NCI-H774 (cell line): ENCODE measurements at places on chromosomes 6 and 20.

GRCh38 chr6:110777636-110778035 lies 37.6 kb downstream of the CDK19 start:
- no peak for DNase-seq

GRCh38 chr20:63377256-63377941 lies 16.2 kb upstream of the CHRNA4 start:
- DNase-seq = no peak

DNA sequence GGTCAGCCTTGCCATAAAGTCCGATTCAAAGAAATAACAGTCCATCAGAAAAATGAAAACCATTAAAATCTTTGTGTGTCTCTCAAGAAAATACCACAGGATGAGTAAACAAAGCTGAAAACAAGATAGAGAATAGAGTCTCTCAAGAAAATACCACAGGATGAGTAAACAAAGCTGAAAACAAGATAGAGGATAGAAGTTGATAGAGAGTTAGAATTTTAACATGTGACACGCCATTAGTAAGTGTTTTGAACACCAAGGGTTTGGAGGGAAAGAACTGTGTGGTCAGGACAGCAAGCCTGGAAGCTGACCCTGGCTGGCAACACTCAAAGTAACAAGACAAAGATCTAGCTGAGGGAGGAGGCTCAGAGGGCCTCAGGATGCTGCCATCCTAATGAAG lies 43.9 kb upstream of the PRND start:
- DNase-seq = no peak

DNA sequence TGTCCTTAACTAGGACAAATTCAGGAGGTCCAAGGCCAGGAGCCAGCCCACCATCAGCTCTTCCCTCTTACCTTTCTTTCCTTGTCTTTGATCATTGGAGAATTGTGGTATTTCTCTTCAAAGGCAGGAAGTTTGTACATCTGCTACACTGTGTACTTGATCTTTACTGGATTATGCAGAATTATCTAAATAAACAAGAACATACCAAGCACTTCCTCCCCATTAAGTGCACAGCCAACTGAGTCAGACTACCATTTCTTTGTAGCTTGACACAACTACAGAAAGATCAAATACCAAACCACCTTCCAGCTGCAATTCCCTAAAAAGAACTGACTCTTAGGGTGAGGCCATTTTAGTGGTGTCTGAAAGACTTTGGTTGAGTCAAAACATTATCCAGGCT lies 195.1 kb downstream of the HDGFL1 start:
- no peak for DNase-seq

DNA sequence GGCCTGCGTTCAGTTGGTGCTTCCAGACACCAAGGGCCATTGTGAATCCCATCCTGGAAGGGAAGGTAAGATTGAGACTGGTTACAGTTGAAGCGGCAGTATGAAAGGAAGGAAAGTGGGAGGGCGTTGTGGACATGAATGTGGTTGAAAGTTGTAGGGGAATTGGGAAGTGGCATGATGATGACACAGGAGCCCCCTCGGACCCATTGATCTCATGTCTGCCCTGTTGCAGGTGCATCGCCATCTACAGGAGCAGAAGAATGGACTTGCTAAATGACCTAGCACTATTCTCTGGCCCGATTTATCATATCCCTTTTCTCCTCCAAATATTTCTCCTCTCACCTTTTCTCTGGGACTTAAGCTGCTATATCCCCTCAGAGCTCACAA lies 5.5 kb downstream of the HLA-DQA1 start:
- DNase-seq = no peak

GRCh38 chr6:143698759-143699429 lies 21.1 kb downstream of the PHACTR2 start:
- DNase-seq = no peak

GRCh38 chr6:26471970-26472369 lies 14.2 kb downstream of the BTN2A1 start:
- DNase-seq = no peak

DNA sequence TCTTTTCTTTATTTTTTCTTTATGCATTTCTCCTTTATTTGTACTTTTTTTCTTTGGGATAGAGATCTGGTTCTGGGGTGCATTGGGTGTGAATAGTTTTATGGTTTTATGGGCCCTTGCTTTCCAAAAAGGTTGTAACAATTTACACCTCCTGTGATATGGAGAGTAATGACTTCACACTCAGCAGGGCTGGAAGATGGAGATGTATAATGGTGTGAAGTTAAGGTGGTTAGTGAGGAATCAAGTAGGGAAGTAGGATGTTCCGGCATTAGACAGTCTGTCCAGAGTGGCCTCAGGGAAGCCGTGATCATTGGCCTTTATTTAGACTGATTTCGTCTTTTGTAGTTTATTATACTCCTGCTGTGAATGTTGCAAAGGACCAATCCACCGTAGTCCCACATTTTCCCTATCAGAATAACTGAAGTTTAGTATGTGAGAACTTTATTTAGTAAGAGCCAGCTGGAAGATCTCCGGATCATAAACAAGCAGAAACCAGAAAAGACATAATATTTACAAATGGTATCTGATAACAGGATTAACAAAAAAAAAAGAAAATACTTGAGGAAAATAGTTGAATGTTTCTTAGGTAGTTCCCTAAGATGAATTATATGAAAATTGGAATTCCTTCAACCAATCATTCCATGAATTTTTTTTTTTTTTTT lies 255.5 kb downstream of the TBC1D7 start:
- DNase-seq = no peak

GRCh38 chr6:147395158-147395557 lies 113.3 kb upstream of the SAMD5 start:
- no peak for DNase-seq

GRCh38 chr6:127737009-127737486 lies 160.1 kb downstream of the C6orf58 start:
- DNase-seq = peak; percentile 83

- DNase-seq = no peak
These were observed 220.7 kb downstream of the CDC5L start for GRCh38 chr6:44608175-44608574.

DNA sequence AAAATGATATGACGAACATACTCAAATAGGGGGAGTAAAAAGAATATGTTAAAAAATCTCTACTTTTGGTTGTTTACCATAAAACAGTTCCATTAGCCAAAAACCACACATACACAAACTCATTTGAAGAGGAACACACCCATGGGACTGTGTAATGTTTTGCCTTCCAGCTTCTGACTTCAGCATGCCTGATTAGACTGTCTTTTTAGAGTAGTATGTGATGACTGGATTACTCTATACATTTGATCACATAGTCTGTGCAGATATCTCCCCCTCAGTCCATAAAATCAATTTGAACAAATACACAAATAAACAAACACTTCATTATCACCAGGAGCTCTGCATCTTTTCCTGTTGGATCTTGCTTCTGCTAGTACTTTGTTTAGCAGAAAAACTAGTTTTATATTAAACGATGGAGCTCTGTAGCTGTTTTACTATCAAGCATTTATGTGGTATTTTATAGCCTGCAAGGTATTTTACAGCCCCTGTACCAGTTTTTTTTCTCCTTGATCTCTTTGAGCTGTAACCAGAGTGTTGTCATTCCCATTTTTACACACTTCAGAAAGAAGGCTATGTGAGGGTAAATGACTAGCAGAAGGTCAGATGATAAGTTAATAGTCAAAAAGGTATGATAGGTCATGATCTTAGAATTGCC lies 866.5 kb upstream of the MAP3K7 start:
- no peak for DNase-seq

GRCh38 chr20:401682-402495 lies 6.2 kb upstream of the RBCK1 start:
- no peak for DNase-seq

DNA sequence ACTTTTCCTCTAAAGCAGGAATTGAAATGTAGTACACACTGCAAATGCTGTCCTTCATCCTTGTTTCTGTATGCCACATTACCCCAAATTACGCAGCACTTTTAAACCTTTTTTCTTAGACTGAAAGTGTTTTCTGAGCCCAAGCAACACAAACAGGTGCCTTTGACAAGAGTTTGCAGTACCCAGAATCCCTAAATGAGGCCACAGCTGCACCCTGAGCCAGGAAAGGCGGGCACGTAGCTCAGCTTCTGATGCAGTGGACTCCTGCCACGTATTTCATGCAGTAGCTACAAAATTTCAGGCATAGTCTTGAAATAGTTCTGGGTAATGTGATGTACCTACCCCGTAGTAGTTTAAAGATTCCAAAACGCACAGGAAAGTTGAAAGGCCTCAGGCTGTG lies 31.0 kb upstream of the CLDN20 start:
- no peak for DNase-seq

DNA sequence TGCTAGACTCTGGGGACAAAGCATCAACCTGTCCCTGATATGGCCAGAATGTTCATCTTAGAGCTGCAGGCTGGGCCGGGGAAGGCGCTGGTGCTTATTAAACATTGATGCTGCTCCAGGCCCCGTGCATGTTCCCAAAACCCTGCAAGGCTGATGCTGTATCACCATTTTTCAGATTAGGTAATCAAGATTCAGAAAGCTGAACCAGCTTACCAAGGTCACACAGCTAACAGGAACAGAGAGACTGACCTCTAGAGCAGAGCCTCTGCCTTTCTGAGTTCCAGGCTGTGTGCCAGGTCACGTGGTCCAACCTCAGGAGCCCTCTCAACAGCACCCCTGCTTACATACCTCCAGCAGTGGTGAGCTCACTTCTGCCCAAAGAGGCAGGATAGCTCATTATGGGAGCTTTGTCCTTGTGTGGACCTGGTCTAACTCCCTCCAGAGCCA lies 16.1 kb upstream of the VSTM2L start:
- peak; percentile 31 for DNase-seq

DNA sequence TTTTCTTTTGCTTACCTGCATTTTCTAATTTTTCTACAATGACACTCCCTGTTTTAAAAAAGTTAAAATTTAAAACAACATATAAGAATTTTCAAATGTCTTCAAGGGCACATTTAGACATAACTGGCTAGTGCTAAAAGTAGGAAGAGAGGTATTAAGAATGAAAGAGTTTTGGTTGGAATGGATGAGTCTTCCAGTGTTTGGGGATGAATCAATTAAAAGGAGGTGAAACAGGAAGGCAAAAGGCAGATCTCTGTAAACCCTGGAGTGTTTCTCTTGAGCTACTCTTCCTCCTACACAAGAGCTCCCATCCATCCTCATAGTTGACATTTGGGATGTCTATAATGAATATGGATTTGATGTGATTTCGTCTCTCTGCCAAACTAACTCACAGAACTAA lies 238.5 kb upstream of the SUPT3H start:
- DNase-seq = no peak

- DNase-seq = no peak
These were observed 78.4 kb upstream of the MLN start for GRCh38 chr6:33882154-33882553.

DNA sequence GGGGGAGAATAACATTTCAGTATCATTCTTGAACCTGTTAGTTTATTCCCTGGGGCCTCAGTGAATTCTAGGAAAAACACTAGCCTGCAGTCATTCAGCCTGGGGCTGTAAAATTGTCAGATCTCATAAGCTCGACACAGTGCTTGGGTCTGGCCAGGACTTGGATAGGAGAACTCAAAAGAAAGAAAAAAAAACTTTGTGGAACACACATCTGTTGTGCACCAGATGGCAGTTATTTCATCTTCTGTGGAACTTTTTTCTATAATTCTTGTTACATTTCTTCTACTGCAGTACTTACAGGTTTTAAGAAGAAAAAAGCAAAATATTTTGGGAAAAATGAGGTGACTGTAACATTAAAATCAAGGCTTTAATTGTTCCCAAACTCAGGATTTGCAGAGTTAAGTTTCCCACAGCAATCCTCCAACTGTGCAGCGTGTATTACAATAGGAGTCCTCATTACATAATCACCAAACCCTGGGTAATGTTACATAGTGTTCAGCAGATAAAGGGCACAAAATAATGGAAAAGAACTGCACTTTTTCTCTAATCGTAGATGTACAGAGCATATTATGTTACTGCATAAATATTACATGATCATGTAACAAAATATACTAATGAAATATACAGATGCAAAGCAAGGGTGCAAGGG lies 531.1 kb upstream of the CITED2 start:
- DNase-seq = no peak

- DNase-seq = no peak
These were observed 71.6 kb upstream of the NRSN1 start for GRCh38 chr6:24054388-24054787.

GRCh38 chr6:112466373-112467151 lies 119.4 kb downstream of the RFPL4B start:
- DNase-seq = no peak

DNA sequence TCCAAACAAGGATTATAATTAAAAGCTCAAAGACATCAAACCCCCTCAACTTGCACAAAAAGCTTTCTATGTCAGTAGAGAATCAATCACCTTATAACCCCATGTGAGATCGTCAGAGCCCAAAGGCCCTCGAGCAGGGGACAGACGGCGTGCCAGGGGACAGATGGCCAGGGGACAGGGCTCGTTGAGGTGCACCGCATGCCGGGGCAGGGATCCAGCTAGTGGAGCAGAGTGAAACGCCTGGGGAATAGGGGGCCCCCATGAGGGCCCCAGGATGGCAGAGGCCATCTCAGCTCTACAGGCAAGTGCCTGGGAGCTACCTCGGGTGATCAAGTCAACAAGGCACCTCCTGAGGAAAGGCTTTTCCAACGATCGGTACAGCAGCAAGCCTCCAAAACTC lies 28.6 kb downstream of the DIDO1 start:
- no peak for DNase-seq

DNA sequence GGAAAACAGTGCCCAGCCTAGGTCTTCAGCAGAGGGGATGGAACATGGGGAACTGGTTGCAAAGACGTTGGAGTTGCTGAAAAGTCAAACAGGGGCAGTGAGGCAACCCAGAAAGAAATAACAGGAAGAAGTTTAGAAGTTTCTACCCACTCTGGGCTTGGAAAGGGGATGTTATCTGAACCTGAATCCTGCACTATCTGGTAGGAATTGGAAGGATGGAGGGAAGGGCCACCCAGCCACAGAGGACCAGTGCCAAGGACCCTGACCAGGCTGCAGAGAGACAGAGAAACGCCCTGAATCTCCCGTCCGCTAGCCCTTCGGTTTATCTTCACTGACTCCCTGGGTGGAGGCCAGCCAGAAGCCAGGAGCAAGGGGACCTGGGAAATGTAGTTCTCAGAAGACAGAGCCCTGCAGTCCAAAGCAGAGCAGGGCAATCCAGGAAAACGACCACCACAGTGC lies 217.3 kb upstream of the RREB1 start:
- DNase-seq = no peak

DNA sequence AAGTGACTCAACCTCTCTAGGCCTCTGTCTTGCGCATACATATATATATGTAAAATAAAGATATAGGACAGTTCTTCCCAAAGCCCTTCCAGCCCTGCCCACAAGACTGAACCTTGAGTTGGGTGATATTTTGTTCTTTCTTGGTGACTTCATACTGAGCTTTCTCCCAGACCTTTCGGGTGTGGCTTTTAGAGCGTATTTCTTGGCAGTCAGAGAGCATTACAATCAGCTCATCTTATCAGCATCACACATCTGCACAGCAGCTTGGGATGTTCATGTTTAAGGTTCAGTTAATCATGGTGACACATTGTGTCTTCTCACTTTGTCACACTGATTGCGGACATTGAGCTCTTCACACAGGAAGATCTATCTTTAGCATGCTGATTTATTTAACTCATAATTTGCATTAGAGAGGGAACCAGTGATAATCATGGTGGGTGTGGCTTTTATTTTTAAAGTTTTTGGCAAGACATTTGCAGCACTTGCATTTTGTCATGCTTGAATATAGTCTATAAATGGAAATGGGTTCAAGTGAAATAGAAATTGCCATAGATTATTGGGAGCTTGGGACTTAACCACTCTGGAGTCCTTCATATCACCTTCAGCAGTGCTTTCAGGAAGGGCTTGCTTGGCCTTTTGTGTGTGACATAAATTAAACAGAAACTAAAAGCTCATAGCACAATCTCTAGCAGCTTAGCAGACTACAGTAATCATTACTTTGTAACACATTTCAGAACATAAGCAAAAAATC lies 8.3 kb downstream of the KIF3B start:
- no peak for DNase-seq

- DNase-seq = no peak
These were observed 30.9 kb upstream of the E2F3 start for GRCh38 chr6:20370801-20371200.
